ENCODE measurements at places on chromosomes 1 and 21.
A peak's percentile ranks its signal among the peaks of the same experiment; 100 is the strongest.

DNA sequence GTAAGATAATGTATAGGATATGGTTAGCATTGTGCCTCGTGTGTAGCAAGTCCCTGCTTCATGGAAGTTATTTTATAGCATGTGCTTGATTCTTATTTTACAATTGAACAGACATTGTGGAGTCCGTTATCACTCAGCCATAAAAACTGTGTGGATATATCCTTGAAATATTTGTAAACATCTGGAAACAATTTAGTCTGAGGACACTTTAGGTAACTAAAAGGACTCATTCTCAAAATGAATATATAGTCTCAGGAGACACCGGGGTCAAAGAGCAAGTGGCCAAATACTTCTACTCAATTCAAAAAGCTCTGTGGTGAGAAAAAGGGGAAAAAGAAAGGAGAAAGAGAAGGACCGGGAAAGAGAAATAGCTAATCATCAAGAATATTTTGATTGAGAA is 23.7 kb downstream of the PRRX1 start:
- DNase-seq, result no peak

DNA sequence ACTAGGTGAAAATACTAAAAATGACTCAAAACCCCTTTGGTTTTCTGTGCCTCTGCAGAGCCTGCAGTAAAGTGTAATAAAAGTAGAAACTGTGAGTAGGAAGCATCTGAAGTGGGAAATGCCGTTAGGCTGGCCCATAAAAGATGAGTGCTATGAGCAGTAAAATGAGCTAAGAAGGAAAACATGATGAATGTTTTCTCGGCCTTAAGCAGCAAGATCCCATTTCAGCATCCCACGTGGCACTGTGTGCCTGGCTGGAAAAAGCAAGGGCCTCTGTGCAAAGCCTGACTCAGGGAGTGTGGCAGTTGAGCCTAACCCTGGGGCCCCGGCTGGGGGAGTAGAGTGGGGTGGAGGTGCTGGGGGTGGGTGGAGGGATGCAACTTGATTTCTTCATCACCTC is 109.5 kb downstream of the TBX15 start:
- no peak for DNase-seq

GRCh38 chr1:181789395-181789794 is 272.1 kb downstream of the ZNF648 start:
- DNase-seq, result no peak

DNA sequence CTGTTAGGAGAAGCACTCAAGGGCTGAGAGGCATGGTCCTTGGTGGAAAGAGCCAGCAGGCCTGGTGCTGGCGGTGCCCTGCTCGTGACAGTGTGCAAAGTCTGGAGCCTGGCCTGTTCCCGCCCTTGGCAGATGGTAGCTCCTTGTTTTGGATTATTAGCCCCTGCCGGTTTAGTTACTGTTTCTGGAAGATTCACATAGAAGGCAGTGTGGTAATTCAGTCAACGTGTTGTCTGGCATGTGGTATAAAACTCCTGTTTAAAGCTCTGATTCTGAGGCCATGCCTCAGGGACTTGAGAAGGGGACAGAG is 6.8 kb downstream of the PKNOX1 start:
- no peak for DNase-seq

- DNase-seq, result no peak
Measured at GRCh38 chr1:57586842-57587241, 163.0 kb upstream of the DAB1 start.

- no peak for DNase-seq
Measured at GRCh38 chr1:237717106-237717505, 173.6 kb downstream of the ZP4 start.

DNA sequence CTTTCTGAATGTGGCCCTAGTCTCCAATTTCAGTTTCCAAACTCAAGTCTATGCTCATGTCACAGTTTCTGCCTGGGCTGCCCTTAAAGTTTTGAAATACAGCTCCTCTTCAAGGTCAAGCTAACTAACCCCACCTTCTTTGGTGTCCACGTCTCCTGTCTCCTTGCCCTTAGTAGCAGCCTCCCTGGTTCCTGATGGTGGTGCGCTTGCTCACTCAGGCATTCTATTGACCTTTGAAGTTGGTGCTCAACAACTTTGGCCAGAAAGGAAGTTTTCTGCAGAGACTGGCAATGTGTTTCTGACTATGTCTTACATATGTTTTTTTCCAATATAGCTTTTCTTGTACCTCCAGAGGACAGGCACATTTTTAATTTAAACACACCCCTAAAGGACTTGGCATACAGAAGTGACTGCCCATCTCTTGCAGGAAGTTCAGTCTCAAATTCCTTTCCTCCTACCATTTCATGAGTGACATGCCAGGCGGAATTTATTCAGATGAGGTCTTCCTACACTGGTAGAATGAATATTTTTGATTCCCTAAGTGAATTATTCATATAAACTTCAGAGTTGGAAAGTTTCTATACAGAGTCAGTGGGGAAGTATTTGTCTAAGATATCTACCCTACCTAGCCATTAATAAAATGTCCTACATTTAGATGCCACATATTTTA is 364.3 kb upstream of the USP24 start:
- no peak for DNase-seq

DNA sequence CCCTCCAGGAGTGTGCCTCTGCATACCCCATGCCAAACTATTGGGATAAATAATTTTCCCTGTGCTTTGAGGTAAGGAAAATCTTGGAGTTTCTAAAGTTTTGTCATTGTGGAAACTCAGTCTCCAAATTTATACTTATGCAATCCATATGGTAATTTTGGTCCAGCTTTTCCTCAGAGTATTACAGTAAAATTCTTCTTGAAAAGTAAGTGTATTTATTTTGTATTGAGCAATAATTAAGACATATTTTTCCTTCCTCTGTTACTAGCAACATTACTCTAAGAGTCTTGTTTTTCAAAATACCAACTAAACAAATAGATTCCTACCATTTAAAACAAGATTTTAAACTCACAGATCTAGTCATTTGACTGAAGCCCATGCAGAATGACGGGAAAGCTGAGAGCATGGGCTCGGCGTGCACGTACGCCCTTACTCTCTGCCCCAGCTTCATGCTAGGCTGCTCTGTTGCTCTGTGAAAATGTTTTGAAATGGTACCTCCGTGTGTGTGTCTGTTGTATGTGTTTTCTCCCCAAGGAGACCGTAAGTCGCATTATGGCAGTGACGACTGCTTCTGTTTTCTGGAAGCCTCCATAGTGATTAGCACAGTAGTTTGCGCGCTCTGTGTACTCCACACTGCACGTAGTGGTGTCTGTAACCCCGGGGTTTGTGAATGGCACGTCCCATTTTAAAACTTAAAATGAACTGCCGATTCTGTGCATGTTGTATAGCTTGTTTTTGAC is 165.3 kb downstream of the SDCCAG8 start:
- DNase-seq, result no peak

DNA sequence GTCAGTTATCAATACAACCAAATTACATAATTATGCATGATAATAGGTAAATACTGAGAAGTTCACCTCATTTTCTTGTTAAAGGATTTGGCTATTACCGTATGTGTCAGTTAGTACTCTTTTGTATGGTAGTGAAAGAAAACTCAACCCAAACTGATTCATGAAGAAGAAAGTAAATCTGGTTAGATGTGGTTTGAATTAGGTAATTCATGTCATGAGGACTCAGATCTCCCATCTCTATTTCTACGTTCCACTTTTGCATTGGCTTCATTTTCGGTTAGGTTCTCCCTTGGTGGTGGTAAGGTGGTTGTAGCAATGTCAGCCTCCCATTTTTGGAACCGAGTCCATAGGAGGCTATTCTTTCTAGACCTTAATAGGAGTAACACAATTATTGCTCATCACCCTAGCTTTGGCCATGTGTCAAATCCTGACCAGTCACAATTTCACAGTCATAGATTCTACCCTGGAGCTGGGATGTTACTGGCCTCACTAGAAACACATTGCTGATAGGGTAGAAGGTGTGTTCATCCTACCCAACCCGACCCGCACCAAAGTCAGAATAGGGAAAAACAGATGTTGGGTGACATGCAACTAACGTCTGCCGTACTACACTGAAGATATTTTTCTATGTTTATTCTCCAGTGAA is 97.6 kb downstream of the OSBPL9 start:
- no peak for DNase-seq

DNA sequence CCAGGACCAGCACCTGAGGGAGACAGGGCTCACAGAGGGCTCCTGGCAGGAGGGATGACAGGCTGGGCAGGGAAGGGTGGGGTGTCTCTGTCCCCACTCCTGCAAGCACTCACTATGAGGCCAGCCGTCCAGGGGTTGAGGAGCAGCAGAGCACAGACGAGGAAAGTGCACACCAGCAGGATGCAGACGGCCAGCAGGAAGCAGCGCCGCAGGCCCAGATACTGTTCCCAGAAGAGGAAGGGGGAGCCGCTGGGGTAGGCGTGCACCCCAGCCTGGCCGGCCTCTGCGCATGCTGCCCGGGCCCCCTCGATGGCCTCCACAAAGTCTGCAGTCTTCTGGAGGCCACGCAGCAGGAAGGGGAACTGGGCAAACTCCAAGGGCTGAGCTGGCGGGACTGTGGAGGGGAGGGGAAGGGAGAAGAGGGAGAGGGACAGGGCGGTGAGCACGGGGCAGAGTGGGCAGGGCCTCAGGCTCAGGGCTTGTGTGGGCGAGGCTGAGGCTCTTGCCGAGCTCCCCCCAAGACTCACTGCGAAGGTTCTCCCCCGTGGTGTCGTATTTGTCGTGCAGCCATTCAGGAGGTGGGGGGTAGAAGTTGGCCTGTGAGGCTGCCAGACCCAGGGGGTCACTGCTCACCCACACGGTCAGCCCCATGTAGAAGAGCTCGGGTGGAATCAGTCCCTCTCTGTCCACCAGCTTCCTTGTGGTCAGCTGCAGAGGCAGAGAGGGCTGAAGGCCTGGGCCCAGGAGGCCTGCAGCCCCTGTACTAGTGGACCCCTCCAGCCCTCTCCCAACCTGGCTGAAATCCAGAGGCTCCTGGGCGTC is 16.5 kb downstream of the PTCH2 start:
- DNase-seq, result no peak

DNA sequence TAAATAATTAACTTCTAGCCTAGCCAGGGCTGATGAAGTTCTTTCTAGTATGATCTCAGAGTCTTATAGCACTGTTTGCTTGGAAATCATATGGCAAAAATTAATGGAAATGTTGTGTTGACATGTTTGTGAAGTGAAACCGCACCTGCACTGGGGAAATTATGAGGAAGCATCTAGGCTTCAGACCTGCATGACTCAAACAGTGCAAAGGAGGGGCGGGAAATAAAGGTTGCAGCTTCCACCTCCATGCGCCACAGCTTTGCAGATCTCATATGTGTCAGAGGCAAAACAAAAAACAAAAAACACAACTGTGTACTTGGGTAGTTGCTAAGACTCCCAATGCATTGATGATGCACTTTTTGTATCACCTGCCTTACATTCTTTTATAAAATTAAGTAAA is 1080.6 kb downstream of the PLA2G4A start:
- DNase-seq, result no peak

GRCh38 chr1:118948846-118949245 is 39.3 kb downstream of the TBX15 start:
- DNase-seq, result no peak

DNA sequence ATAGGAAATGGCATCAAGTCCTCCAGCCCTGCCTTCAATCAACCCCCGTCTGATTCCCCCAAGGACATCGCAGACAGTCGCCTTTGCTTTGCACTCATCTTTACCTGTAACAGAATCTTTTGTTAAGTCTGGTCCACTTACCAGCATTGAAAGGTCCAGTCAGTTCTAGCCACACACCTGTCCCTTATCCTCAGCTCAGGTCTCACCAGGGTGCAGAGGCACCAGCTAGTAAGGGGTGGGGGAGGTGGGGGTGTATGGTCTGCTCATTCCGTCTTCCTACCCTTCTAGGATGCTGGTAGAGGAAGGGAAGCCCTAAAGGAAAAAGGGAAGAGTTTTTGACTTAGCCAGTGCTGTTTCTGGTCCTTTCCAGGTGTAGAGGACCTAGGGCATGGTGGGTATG is 427.7 kb downstream of the MATN1 start:
- no peak for DNase-seq

- no peak for DNase-seq
Measured at GRCh38 chr21:40080385-40080784, 213.1 kb downstream of the PCP4 start.

DNA sequence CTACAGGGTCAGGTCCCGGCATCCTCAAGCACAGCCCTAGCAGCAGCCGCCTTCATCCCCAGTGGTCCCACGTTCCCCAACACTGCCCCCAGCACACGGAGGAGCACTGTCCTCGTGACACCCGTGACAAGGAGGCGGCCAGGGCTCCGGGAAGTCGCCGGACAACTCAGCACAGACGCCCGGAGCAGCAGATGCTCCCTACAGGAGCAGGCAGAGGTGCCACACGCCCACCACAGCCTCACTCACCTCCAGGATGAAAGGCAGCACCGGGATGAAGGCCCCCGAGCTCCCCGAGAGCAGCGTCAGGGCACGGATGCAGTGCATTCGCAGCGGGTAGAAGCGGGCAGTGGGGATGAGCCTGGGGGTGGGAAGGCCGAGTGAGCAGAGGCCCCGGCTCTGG is 8.2 kb downstream of the NOC2L start:
- no peak for DNase-seq

DNA sequence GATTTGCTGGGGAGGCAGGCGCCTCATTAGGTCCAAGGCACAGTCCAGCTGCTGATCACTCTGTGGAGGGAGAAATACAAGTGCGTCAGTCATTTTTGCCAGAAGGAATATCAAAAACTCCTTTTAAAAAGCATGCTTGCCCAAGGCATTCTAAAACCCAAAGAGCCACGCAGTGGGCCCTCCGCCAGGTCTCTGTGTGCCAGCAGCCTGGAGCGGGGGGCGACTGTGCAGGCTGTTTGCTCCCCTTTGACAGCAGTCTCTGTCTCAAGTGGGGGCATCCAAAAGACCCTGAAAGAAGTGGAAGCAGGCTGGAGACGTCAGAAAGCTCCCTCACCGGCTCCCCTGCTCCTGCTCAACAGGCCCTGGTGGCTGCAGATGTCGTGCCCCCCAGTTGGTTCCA is 65.6 kb downstream of the CAPZB start:
- no peak for DNase-seq

DNA sequence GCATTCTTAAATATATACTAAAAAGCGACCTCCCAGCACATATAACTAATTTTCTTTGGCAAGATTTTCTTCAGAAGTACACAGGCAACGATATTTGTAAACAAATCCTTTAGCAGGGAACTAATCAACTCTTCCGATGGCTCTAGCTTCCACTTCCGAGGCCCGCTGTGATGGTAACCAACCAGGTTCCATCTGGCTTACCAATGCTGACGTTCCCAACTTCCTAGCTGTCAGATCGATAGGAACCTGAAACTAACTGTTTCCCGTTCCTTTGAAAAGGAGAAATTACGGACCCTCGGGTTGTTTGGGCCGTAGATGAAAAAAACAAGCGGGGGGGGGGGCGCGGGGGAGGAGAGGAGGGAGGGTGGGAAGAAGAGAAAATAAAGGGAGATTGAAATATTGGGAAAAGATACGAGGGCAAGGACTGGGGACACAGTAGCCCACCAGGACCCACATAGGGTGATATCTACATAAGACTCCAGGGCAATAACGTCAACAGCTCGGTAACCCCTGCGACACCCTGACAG is 513 bp downstream of the GTF2B start:
- DNase-seq, result peak; percentile 13

GRCh38 chr1:96596226-96596922 is 125.2 kb upstream of the PTBP2 start:
- DNase-seq, result no peak
